ENCODE measurements at places on chromosomes 3 and 15.
A peak's percentile ranks its signal among the peaks of the same experiment; 100 is the strongest.

GRCh38 chr3:39941931-39942330 lies 132.5 kb downstream of the MYRIP start:
- no peak for DNase-seq

GRCh38 chr3:173096140-173096539 lies 44.9 kb downstream of the SPATA16 start:
- DNase-seq, result no peak

GRCh38 chr15:40873694-40874561 lies at the start of gene RHOV:
TSS of gene RHOV (minus strand) at chr15:40874234. CDS start at chr15:40874139, 95 bp downstream.
- DNase-seq, result no peak

GRCh38 chr15:68370768-68371151 lies 61.2 kb downstream of the ITGA11 start:
- DNase-seq, result no peak

- no peak for DNase-seq
Measured at GRCh38 chr15:95324656-95325055, 1005.8 kb upstream of the NR2F2 start.

DNA sequence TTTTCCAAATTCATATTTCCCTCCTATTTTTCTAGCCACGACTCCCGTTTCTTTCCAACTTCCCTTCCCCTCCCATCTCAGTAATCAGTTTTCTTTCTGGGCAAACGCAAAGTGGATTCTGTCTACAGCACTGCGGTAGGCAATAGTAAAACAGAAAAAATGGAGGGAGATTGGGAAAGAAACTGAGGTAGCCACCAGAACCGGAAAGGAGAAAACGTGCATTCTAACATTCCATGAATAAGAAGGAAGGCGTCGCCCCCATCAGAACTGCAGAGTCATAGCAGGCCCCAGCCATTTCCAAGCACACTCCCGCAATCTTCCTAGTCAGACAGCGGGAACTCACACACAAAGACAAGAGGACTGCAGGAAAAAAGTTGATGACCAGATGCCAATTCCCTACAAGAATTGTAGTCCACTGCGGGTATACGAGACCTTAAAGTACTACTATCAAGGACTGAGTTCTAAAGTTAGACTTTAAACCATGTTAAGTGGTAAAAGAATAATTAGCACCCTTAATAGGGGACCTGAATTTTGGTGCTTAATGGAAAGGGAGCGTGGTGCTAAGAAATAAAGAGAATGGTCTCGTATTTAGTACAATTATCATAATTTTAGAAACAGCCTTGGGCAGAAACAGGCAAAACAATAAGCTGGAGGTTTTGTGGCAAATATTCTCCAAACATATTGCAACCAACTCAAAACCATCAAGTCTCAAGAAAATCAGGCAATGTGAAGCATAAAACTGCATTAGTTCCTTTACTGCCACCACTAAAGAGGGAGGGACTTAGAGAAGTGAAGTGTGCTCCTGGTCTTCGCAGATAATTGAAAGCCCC lies 1.4 kb downstream of the PFN2 start:
- peak; percentile 82 for DNase-seq

DNA sequence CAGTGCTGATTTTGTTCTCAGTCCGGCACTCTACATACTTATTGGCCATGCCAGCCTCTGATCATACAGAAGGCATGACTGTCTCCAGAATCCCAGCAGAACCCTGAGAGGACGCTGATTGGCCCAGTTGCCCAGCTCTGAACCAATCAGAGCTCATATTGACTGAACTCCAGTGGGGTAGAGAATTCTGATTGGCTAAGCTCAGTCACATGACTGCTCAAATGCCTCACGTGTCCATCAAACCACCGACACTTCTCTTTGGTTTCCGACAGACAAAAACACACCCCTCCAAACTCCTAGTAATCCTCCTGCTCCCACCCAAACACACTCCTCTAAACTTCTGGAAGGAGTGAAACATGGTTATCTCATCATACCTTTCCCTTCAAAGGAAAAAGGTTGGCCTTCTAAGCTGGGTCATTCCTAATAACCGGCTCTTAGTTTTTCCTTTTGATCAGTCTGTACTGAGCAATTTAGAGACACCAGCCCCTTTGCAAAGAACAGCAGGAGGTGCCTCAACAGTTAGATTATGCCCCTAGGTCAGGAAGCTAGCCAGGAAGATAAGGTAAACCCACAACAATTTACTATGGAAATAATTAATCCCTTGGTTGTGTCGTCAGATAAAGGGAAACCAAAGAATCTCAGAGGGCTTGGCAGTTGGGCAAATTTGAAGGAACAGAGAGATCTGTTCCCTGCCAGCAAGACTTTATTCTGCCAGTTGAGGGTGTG lies 187.8 kb downstream of the TLE3 start:
- DNase-seq, result no peak
